ENCODE measurements at places on chromosomes 12 and 14. TPM values are rescaled to one million over a fixed set of nuclear protein-coding genes. Genes with fewer than 3 reads are reported as not detected.

KLRB1 gene
- total RNA-seq: not detected

CCDC60 gene
- not detected for total RNA-seq

MUCL1 gene
- not detected for total RNA-seq

OR4K13 gene
- total RNA-seq: not detected

DAAM1 gene
- total RNA-seq: 45.7 TPM

GZMH gene
- total RNA-seq: not detected

GABARAPL1 gene
- total RNA-seq: 43.0 TPM

KRT77 gene
- total RNA-seq: not detected

C12orf60 gene
- total RNA-seq: 1.6 TPM

STRAP gene
- total RNA-seq: 157 TPM

SDR39U1 gene
- total RNA-seq: 15.8 TPM

TTC8 gene
- total RNA-seq: 21.3 TPM

A2M gene
- total RNA-seq: 3.0 TPM

Data from thoracic aorta endothelial cell (primary cell).